ENCODE measurements at places on chromosomes 7 and 10.

DNA sequence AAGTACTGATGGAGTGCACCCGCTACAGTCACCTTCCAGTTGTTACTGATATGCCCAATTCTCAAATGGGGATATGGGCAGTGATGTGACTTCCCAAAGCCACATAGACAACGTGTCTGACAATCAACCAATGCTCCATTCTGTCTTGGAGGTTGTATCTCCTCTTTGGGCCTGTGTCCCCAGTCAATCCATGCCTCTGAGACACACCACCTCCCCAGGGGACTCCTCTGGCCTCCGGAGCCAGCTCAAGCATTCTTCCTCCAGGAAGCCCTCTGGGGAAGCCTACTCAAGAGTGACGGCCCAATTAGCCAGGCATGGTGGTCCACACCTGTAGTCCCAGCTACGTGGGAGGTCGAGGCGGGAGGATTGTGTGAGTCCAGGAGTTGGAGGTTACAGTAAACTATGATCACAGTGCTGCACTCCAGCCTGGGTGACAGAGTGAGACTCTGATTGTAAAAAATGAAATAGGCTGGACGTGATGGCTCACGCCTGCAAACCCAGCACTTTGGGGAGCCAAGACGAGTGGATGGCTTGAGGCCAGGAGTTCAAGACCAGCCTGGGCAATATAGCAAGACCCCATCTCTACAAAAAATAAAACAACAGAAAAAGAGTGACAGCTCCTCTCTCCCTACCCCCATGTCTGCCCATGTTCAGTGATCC lies 99.5 kb upstream of the TNRC18 start:
- no peak for DNase-seq

DNA sequence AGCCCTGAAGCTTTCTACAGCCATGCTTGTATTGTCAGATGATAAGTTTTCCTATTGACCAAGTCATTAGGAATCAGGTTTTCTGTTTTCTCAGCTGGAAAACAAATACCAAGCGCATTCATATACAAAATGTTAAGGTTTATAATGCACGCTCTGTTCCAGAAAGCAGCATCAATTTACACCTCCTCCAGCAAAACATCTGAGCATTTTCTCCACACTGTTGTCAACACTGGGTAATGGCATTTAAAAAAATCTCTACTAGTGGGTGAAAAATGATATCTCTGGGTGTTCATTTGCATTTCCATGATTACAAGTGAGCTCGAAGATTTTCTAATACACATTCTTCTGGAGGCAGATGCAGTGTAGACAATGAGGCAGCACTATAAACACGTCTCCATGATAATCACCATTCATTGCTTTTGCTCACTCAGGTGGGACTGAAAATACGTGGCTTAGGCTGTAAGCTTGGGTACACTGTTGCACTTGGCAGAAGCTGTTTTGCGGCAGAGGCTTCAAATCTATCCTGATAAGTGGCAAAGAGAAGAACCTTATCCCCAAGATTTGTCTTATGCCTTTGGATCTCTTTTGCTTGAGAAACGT lies 114.8 kb upstream of the PLPP4 start:
- no peak for DNase-seq

- DNase-seq = no peak
Observed at GRCh38 chr7:30740417-30741181, 11.3 kb upstream of the INMT start.

DNA sequence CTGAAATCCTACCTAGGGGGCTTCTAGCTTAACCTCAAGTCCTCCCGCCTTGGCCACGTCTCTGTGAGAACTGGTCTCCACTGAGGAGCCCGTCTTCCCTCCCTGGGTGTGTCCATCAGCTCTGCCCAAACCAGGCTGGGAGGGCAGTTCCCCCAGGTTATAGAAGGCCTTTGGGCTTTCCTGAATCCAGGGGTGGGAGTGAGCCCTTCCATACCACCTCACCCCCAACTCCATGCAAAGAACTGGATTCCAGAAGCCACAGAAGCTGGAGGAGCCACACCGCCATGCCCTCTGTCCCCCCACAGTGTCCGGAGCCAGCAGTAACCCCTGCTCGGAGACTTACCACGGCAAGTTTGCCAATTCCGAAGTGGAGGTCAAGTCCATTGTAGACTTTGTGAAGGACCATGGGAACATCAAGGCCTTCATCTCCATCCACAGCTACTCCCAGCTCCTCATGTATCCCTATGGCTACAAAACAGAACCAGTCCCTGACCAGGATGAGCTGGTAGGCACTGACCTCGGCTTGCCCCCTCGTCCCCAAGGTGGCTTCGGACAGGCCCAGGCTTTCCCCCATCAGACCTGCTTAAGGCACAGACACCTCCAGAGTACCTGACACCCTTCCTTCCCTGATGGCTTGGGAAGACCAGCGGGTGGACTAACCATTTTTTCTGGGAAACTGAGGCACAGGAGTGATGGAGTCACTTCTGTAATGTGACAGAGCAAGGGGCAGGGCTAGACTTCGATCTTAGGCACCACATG lies 4.7 kb downstream of the CPA1 start:
- DNase-seq = no peak

GRCh38 chr7:155588468-155588998 lies 42.2 kb upstream of the CNPY1 start:
- DNase-seq = no peak

GRCh38 chr7:121151774-121152221 lies 163.3 kb downstream of the CPED1 start:
- DNase-seq = no peak

- DNase-seq = no peak
Observed at GRCh38 chr10:113907166-113907565, 52.7 kb downstream of the NHLRC2 start.

GRCh38 chr7:117219485-117219884 lies 103.4 kb downstream of the WNT2 start:
- no peak for DNase-seq

- DNase-seq = no peak
Observed at GRCh38 chr7:30556840-30557239, 37.8 kb upstream of the GARS1 start.

DNA sequence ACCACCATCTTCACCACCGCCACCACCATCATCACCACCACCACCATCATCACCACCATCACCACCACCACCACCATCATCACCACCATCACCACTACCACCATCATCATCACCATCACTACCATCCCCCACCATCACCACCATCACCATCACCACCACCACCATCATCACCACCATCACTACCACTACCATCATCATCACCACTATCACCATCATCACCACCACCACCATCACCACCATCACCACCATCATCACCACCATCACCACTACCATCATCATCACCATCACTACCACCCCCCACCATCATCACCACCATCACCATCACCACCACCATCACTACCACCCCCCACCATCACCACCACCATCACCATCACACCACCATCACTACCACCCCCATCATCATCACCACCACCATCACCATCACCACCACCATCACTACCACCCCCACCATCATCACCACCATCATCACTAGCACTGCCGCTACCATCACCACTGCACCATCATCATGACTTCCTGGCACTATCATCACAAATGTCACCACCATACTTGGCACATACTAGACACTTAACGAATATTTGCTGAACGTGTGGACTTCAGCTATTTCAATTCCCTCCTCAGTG lies 25.3 kb upstream of the FZD8 start:
- no peak for DNase-seq

DNA sequence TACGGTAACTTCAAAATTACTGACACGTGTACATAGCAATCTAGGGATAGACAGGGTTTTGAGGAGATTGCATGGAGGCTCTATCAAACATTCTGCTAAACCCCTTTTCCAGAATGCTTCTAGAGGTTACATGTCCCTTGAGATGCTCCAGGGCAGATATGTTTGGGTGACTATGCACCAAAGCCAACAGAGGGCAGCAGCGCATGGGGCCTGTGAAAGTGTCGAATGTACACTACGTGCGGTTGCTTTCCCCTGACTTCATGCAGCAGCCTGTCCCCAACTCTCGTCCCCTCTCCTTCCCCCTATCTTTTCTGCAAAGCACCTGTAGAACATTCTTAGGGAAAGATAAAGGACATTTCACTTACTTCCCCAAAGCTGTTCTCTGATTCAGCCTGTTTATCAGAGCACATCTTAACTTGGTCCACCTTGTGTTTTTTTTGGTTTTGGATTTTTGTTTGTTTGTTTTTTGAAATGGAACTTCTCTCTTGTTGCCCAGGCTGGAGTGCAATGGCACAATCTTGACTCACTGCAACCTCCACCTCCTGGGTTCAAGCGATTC lies 90.2 kb downstream of the UBE3C start:
- DNase-seq = no peak

- DNase-seq = no peak
Observed at GRCh38 chr10:78528749-78529204, 495.1 kb downstream of the RPS24 start.

GRCh38 chr10:103808780-103809179 lies 46.6 kb downstream of the SH3PXD2A start:
- no peak for DNase-seq

- no peak for DNase-seq
Observed at GRCh38 chr10:62021128-62021665, 119.7 kb downstream of the ARID5B start.

GRCh38 chr10:33214174-33214573 lies 120.3 kb downstream of the NRP1 start:
- no peak for DNase-seq

DNA sequence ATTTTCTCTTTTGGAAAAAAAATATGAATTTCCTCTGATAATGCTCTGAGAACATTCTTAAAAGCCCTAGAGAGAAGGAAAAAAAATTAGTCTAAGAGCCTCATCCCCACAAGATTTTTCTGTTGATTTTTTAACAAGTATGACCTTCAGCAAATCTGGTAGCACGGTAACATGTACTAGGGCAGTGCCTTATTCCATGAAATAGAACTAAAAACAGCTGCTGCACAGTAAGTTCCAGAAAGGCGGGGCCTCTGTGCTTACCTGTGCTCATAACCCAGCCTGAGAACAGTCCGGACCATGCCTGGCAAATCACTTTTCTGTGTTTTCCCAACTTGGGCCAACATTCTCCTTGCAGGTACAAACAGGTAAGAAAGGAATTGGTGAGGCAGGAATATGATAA lies 519.1 kb upstream of the AKR1E2 start:
- DNase-seq = no peak

DNA sequence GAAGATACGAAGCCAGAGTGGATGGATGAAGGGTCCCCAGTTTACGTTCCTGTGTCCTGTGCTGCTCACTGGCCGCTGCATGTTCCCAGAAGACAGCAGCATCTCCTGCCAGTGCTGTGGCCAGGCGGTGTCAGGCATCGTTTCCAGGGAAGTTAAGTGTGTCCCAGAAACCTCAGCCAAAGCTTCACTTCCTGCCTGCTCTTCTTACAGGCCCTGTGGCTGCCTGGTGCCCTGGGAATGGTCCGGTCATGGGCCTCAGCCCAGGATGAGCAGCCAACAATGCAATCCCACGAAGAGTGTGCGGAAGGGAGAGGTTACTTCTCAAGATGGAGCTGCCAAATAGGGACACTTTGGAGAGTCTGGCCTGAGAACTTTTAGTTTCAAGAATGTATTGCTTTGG lies 99.7 kb upstream of the TARP start:
- no peak for DNase-seq

GRCh38 chr10:131845505-131846239 lies 55.1 kb upstream of the PPP2R2D start:
- no peak for DNase-seq

DNA sequence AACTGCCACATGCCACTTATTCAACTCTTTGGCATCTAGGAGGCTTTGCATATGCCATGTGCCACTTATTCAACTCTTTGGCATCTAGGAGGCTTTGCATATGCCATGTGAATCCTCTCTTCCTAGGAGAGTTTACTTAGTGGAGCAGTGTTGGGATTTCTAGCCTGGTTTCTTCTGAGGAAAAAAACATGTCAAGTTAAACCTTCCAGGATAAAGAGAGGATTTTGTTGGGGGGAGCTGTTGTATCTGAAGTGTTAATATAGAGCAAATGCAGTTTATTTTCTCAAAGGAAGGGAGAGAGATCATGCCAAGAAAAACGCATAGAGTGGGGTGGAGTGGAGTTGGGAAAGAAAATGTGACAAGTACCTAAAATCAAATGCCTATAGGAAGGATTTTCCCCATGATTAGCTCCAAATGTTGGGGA lies 91.5 kb downstream of the MCU start:
- DNase-seq = no peak

DNA sequence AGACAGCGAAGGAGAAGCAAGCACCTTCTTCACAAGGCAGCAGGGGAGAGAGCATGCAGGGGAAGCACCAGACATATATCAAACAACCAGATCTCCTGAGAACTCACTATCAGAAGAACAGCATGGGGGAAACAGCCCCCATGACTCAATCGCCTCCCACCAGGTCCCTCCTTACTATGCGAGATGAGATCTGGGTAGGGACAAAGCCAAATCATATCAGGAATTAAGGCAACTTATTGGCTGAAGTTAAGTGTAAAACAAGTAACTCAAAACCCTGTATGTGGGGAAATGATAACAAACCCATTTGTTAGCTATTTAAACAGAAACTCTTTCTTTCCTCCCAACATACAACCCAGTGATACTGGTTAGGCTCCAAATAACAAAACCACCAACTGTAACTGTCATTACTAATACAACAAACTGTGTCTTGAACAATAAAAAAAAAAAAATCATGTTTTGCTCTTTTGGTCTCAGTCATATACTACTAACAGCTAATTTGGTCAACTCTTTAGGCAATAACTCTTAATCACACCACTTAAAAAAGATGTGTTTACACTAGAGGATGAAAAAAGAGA lies 57.8 kb downstream of the MINDY3 start:
- DNase-seq = no peak

DNA sequence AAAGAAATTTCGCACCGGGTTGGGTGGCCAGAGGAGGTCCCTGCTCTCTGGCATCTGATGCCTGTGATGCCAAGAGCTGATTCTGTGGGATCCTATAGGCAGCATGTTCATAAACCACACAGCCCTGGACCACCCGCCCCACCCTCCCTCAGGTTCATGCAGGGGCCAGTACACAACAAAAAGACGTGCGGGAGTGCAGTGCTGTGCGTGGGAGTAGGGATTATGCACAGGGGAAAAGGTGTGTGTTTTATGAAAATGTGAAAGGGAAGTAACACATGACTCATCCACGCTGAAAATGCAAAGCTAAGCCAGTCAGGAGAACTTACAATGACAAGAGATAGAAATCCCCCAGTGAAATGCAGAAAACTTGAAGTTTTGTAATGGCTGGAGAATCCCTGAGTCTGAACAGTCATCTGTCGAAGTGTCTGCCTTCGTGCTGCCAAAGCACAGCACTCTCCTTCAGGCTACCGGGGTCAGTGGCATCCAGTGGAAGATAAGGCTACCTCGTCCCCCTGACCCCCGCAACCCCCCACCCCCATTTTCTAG lies 1.1 kb downstream of the KIAA1217 start:
- no peak for DNase-seq

GRCh38 chr10:8489823-8490222 lies 435.3 kb downstream of the GATA3 start:
- no peak for DNase-seq

GRCh38 chr7:111893190-111893589 lies 313.0 kb downstream of the DOCK4 start:
- no peak for DNase-seq

- no peak for DNase-seq
Observed at GRCh38 chr7:8831376-8831775, 398.0 kb downstream of the NXPH1 start.

- DNase-seq = no peak
Observed at GRCh38 chr7:10483671-10484070, 490.0 kb upstream of the PHF14 start.

Measured in esophagus squamous epithelium (tissue), 5 donors.